ENCODE measurements at places on chromosomes 7 and 10.

DNA sequence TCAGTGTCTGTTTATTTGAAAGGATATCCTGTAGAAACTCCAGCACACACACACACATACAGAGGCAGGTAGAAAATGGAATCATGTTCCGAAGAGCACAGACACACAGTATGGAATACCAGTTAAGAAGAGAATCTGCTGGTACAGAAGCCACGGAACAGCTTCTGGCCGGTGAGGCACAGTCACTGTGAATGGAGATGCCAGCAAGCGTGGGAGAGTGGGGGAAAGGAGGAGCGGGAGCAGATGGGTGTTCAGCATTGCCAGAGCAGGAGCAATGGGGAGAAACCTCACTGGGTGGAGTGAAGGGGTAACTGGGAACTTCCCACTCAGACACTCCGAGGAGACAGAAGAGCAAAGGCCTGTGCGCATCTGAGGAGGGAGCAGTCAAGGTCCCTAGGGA, 9.5 kb upstream of the IMPDH1 start:
- no peak for DNase-seq

DNA sequence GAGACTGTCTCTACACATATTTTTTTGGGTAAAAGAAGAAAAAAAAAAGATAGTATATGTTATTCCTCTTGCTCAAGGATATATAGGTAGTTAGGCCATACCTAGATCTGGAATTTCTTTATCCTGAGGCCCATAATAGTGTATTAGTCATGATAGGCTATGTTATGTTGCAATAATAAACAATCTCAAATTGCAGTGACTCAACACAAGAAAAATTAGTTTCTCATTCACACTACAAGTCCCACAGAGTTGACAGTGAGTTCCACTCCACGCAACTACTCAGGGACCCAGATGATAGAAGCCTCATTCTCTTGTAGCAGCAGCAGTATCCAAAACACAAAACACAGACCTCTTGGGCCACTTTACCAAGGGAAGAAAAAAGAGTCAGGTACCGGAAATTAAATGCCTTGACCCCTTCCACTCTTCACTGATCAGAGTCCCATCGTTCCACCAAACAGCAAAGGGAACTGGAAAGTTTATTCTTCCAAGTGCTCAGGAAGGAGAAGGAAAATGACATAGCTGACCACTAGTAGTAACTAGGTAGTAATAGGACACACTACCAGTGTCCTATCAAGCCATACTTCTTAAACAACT, 7.4 kb upstream of the C10orf67 start:
- no peak for DNase-seq

DNA sequence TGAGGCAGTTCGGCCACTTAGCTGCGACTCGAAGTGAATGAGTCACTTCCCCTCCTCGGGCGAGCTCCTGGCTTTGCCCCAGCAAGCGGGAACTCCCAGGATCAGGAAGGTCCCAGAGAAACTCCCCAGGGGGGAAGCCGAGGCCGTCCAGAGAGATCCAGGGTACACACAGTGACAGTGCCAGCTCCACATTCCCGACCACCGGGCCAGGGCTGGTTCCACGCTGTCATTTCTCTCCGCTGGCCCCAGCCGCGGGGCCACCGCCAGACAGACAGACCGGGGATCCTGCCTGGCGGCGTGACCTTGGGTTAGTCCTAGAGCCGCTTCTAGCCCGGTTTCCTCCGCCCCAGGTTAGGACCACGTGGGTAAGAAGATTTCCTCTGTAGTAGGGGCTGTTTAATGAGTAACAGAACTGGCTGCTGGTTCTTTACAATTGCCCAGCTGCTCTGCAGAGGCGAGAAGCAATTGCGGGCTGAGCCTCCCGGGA, 463 bp upstream of the UPP1 start:
- no peak for DNase-seq

DNA sequence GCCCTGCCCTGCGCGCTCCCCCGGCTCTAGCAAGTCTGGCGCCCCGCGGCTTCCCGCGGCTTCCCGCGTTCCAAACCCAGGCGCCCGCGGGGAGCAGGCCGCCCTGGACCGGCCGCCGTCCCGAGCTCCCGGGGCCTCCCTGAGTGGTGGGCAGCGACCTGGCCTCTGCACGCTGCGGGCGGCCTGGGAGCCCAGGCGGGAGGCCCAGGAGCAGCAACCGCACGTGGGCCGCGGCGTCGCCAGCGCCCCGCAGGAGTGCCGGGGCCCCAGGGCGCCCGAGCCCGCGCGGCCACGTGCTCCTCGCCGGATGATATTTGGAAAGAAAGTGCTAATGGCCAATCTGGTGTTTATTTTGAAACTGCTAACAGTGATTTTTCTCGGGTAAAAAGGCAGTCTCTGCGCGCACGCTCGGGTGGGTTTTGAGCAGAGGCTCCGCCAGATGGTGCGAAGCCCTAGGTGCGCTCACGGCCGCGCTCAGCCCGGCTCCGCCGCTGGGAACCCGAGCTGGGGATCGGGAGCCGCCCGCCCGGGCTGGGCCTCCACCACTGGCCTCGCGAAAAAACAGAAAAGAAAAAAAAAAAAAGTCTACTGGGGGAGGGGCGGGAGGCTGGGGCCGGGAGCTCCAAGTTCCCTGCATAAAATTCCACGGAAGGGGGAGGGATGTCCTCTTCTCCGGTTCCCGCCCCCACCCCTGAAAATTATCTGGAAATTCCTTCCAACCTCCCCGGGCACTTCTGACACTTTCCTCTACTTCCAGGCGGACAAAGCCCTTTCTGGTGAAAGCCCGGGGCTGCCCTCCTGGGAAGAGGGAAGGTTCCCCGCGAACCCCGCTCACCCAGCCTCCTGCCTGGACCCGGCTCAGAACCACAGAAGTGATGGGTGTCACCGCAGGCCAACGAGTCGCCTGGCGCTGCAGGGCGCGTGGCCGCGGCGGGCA, 4.3 kb downstream of the EBF3 start:
- no peak for DNase-seq

DNA sequence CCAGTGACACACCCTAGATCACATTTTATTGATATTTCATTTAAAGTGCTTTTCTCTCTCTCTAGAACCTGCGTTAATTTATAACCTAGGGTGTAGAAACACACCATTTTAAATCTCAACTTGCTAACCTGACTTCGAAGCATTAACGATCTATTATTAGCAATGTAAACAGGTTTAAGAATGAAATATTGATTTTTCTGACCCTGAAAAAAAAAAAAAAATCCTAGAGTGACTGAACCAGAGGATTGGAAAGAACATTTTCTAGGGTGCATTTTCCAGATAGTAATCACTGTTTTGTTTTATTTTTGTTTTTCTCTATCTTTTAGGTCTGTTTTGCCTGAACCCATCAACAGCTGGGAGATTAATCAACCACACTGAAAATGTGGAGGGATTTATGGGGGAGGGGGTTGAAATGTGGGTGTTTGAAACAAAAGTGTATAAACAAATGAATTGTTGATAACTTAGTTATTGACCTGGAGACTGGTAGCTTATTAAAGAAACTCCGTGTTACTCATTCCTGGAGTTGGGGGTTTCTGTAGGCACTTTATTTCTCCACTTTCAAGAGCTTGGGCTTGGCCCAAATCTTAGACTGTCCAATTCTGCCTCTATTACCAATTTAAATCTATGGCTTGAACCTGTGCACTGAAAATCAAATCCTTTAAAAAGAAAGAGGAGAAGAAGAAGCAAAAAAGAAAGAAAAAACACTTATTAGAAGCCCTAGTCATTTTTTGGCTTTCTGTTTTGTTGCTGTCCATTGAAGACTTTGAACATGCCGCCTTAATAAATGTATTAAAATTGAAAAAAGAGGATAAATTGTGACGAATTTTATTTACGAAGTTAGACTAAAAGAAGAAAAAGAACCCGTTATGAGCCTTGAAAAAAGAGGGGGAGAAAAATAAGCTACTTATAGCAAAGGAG, 2.8 kb downstream of the HOXA2 start:
- DNase-seq, result no peak

GRCh38 chr7:55946545-55946944, 5.1 kb upstream of the MRPS17 start:
- DNase-seq, result no peak

GRCh38 chr10:60368875-60369546, 20.7 kb downstream of the ANK3 start:
- DNase-seq, result no peak

- DNase-seq, result no peak
Observed at GRCh38 chr10:68208424-68209042, 23.4 kb downstream of the ATOH7 start.

GRCh38 chr10:1114719-1115606, 58.8 kb downstream of the WDR37 start:
- no peak for DNase-seq

- DNase-seq, result no peak
Observed at GRCh38 chr7:22841954-22842353, 19.3 kb upstream of the TOMM7 start.

GRCh38 chr7:34165927-34166550, 260.7 kb downstream of the BMPER start:
- no peak for DNase-seq

DNA sequence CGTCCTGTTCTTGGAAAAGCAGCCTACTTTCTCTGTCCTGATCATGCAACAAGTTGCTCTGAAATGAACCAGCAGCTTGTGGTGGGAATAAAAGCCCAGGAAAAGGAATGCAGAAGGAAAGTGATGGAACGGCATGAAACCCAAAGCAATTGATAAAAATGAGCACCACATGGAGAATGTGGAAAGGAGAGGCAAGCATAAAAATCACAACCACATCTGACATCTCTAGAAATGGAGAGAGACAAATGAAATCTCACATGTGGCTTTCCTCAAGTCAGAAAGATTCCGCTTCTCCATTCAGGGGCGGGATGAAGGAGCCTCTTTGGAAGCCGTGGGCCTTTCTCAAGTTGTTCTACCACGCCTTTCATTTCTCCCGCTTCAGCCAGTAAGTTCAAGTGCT, 631.7 kb upstream of the GALNT17 start:
- no peak for DNase-seq

DNA sequence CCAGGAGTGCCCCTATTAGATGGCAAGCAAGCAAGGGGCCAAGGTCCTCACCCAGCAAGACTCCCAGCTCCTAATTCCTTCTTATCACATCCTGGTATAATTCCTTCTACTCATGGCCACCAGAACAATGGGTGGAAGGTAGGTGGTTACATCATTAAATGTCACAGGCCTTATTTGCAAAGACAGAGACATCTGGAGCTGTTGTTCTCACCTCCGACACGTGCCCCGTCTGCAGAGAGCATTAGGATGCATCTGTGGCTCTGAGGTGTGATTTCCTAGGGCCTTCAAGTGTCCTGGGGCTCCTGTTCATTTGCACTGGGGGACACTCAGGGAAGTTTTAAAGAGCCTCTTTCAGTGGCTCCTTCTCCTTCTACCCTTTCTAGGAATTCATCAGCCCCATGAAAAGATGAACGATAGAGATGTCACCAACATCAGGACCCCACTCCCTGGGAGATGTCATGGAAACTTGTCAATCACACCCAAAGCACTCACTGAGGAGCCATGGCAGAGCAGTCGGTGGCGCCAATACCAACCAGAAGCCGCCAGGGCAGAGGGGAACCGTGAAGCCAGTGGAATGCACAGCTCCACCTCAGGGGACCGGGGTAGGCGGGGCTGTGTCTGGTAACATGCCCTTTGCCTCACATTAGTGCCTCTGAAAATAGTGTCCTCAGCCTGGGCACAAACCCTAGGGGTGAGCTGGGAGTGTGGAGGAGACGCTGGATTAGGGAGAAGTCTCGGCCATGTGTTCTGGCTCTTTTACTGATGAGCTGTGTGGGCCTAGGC, 2.9 kb upstream of the ATP6V0E2 start:
- no peak for DNase-seq

DNA sequence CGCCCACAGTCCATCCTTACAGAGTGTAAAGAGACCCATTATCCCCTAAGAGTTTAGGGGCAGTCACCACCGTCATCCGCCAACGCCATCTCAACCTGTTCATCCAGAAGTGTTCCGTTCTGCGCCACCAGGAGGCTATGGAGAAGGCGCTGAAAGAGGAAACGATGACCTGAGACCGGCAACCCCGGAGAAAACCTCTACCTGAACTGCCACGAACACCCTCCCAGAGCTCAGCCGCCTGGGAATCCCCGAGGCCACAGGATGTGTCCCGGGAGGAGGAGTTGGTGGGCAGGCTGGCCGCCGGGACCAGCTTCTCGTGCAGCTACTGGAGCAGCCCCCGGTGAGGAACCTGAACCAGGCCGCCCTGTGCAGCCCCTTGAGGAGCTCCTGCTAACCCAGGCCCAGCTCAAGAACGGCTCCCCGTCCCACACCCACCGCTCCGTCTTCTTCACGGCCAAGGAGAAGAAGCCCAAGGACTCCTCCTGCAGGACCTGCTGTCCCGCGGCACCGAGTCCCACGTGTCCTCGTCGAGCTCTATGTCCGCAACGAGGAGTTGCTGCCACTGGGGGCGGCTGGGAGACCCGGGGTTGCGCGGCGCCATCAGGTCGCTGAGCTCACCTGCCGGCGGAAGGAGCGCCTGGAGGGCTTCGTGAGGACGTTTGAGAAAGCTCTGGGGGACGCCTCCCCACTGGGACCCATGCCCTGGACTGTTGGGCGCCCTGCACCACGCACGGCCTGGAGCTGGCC, 21.1 kb upstream of the LANCL2 start:
- no peak for DNase-seq

DNA sequence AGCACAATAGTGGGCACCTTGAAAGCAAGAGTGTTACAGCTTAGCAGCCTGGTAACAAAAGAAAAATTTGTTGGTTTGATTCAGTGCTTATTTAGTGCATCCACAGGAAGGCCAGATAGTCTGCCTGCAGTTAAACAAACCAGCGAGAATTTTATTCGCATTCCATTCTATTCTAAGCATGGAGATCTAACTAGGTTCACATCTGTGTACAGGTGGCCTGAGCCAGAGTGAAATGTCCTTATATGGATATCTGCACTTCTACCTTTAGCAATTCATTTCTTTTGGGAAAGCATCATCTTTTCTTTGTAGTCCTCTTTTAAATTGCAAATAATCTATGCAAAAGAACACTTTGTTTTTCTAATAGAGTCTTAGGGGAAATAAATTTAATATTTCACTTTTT, 659.0 kb upstream of the FZD8 start:
- no peak for DNase-seq

DNA sequence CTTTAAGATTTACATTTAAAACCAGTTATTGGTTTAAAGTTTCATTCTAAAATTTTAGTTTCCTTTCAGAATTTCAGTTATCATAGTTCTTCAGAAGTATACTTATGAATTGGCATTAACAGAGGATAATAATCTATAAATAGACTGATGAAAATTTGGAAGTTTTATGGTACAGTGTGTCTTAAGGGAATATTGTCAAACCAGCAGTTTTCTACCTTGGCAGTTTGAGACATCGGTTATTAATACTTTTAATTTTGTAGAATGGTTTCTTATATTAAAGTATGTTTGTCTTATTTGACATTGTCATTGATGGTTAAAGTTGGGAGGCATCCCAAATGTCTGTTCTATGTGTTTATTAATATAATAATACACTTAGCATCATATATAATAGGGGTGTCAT, 2.0 kb downstream of the AHR start:
- no peak for DNase-seq

DNA sequence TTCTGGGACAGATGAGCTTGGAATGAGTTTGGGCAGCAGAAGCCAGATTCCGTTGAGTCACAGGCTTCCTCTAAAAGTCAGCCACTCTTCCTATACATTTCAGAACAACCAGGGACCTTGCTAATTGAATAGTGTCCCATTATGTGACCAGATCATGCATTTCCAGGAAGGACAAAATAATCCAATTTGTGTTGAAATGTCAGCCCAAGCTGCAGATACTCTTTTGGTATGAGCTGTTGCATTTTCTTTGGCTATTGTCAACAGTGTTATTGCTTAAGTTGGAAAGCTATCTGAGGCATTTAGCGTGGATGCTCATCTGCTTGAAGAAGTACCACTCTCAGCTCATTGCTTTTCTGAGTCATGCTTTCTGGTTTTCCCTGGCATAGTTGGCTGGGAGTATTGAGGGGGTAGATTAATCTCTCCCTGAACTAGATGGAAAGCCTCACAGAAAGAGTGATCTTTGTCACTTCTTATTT, 223.7 kb upstream of the HABP2 start:
- DNase-seq, result no peak
